Ovary (tissue), 10 donors: ENCODE measurements at places on chromosomes 3 and 15. TPM values are rescaled to one million over a fixed set of nuclear protein-coding genes. Genes with fewer than 3 reads are reported as not detected.

The ECE2 gene
- total RNA-seq, result not detected

The NSMCE3 gene
- 11.3 TPM for total RNA-seq

The FAH gene
- 19.0 TPM for total RNA-seq

The SNTN gene
- 26.0 TPM for total RNA-seq

The FANCD2OS gene
- total RNA-seq, result not detected

The MKRN2OS gene
- total RNA-seq, result not detected

The C3orf49 gene
- total RNA-seq, result not detected

The ZNF592 gene
- 28.5 TPM for total RNA-seq

The GOLGA6D gene
- total RNA-seq, result not detected

The CDC25A gene
- 3.3 TPM for total RNA-seq

The FAM240A gene
- not detected for total RNA-seq
